ENCODE measurements at places on chromosomes 3 and 15.

GRCh38 chr15:82535566-82536408 is 4.5 kb downstream of the RPS17 start:
- no peak for DNase-seq

DNA sequence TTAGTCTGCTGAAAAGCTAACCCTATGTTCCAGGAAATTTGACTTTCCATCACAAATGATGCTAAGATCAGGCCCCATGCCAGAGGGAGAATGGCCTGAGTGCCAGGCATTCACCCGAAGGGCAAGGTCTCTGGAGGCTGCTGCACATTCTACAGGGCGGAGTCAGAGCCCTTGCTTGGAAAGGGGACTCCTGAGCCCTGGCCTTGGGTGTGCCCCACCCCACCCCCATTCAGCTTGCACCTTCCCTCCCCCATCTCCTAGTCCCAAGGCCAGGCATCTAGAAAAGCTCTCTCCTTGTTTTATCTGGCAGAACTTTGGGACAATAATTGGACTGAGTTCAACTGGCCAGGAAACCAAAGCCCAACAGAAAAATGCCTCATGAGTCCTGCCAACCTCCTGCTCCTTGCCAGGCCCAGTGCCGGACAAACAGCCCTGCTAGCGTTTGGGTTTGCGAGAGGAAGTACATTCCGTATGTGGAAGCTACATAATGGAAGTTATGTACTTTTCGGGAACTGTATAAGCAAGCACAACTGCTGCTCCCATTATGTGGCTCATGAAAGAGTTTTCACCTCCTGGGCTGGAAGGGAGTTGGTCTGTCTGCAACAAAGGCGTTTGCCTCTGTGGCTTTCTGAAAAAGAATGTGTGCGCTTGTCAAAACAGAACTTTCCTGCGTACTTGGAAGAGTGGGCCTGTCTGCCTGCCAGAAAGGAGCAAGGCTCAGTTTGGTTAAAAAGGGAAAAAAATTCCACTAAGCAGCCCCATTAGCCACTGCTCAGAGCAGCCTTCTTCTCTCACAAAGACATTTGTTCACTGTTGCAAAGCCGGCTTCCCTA is 321.5 kb upstream of the CTNNB1 start:
- no peak for DNase-seq

- no peak for DNase-seq
Measured at GRCh38 chr15:74369084-74369745, 1.8 kb upstream of the CYP11A1 start.

- peak; percentile 61 for DNase-seq
Measured at GRCh38 chr3:10192953-10193691, 28.4 kb downstream of the IRAK2 start.

DNA sequence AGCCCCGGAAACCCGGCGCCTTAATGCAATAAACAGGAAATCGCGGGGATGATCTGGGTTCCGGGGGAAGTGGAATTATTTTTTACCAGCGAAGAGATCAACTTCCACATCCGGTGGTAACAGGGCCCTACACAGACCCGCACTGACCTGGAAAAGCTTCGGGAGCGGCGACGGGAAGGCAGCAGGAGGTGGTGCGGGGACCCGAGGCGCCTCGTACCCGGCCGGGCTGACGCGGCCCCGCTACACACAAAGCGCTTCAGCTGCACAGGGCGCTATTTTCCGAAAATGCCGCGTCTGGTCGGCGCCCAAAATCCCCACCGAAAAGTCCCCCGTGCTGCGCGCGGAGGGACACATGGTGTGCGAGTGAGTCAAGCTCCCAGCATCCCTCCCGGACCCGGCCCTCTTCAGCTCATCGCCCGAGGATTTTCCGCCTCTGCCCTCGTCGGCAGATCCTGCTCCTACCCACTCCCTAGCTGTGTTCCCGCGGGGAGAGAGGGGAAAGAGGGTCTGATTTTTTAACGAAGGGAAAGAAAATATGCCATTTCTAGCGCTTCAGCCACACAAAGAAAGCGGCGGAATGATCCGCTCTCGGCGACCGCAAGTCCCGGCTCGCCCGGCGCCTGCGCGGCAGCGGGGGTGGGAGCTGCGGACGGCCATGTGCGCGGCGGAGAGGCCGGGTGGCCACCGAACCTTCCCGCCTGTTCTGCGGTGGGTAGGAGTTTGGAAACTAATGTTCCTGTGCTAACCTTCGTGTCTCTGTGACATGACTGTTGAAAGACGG is at the start of gene GABPB1:
Gene GABPB1, minus strand, starts transcription at position 361 of the 781 bp plus-strand sequence. CDS start 45,400 bp downstream, outside the sequence.
- peak; percentile 93 for DNase-seq

- peak; percentile 19 for DNase-seq
Measured at GRCh38 chr3:132399054-132399929, 18.0 kb upstream of the DNAJC13 start.

GRCh38 chr15:99114511-99115299 is 9.8 kb downstream of the SYNM start:
- DNase-seq = no peak

- no peak for DNase-seq
Measured at GRCh38 chr3:14784087-14784681, 34.6 kb upstream of the FGD5 start.

DNA sequence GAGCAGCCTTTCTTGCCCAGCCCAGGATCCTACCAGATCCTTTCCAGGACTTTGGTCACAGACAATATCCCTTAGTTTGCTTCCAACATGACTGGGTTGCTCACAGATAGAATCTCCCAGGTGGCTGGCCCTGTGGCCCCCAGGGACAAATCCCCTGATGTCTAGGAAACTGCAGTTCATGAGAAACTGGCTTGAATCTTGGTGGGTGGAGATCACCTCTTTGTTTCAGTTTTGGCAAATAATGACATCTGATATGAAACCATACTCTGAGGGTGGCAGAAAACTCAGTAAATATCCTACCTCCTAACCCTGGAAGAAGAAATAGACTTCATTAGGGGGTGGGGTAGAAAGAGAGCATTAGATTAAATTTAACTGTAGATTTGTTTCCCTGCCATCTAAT is 44.1 kb upstream of the PFN2 start:
- no peak for DNase-seq

- DNase-seq = no peak
Measured at GRCh38 chr3:88030210-88030609, 28.6 kb downstream of the CGGBP1 start.

- no peak for DNase-seq
Measured at GRCh38 chr3:182259579-182259978, 533.7 kb upstream of the ATP11B start.

DNA sequence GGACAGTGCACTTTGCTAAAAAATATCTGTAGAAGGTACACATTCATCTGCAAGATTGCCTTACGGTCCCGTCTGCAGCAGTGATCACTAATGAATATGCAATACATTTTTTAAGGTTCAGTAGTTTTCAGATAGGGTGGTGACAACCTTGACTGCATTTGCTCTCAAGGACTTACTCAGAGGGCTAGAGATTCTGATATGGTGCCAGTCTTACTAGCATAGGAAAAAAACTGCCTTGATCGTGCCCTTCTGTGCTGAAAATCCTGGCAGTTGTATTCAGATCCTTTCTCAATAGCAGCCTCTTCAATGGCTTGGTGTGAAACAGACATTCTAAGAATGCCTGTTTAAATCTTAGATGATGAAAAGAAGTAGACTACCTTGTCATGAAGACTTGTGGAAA is 411.9 kb upstream of the CCDC54 start:
- DNase-seq = no peak

- no peak for DNase-seq
Measured at GRCh38 chr15:74318376-74319137, 48.9 kb downstream of the CYP11A1 start.

DNA sequence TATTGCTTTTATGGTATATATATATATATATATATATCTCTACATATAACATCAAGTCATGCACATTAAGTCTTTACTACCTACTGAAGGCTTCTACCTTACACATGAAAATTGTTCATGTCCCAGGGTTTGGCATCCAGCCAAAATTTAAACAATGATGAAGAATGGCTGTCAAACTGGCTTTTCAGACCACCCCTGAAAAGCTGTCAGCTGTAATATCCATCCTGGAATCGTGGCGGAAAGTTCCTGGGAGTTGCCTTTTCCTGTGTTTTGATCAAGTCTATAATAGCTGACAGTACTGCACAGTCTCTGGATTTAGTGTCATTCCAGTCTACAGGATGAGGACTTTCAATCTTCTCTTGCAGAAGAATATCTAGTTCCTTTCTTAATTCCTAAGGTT is 48.3 kb downstream of the DHX36 start:
- DNase-seq = no peak

DNA sequence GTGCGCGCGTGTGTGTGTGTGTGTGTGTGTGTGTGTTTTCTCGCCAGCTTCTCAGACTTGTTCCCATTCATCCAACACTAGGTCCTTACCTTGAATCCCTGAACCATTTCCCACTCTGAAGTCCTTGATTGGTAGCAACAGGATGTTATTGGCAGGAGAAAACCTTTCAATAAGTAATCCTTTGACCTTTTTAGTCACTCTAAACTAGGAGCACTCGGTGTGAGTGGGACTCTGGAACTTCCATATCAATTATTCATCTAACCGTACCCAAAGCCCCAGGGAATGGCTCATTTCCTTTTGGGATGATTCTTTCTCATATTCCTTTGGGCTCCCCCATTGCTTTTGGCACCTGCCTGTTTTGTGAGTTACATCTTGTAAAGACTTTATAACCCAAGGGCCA is 140.2 kb upstream of the SPRED1 start:
- DNase-seq = no peak

DNA sequence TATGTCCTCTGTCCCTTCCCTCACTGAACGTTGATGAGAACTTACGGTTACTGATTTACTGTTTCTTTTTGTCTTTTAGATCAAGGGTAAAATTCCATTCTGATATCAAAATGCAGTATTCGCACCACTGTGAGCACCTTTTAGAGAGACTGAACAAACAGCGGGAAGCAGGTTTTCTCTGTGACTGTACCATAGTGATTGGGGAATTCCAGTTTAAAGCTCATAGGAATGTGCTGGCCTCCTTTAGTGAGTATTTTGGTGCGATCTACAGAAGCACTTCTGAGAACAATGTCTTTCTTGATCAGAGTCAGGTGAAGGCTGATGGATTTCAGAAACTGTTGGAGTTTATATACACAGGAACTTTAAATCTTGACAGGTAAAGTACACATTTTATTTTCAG is 990 bp downstream of the MYNN start:
- DNase-seq = no peak

GRCh38 chr3:112512320-112512719 is 13.0 kb upstream of the BTLA start:
- no peak for DNase-seq

- DNase-seq = no peak
Measured at GRCh38 chr3:169940470-169941181, 26.0 kb upstream of the SEC62 start.

DNA sequence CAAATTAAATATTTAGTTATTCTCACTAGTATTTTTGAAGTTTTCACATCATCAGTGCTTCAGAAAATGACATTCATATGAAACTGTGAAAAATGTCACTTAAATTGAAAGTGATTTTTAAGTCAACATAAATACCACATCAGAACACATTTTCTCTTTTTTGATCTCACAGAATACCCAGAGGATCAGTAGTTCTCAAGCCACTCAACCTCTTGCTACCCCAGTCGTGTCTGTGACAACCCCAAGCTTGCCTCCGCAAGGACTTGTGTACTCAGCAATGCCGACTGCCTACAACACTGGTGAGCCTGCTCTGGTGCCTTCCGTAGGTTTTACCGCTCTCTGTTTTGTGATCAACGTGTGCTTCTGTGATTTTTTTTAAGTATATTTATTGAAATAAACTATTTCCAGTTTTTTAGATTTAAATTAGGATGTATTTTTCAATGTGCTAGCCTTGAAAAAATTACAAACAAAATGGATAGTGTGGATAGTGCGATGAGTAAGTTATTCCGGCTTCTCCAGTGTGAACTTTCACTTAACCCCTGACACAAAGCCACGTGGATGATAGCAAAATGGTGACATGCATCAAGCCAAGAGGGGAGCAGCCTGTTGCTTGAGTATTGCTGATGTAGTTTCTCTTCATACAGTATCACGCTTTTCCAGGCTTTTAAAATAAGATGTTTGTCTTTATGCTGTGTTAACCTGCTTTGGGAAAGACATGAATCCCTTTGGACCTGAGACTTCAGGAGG is 26.5 kb downstream of the LYSMD4 start:
- DNase-seq = no peak

GRCh38 chr15:25713736-25714537 is 149.2 kb downstream of the ATP10A start:
- no peak for DNase-seq

DNA sequence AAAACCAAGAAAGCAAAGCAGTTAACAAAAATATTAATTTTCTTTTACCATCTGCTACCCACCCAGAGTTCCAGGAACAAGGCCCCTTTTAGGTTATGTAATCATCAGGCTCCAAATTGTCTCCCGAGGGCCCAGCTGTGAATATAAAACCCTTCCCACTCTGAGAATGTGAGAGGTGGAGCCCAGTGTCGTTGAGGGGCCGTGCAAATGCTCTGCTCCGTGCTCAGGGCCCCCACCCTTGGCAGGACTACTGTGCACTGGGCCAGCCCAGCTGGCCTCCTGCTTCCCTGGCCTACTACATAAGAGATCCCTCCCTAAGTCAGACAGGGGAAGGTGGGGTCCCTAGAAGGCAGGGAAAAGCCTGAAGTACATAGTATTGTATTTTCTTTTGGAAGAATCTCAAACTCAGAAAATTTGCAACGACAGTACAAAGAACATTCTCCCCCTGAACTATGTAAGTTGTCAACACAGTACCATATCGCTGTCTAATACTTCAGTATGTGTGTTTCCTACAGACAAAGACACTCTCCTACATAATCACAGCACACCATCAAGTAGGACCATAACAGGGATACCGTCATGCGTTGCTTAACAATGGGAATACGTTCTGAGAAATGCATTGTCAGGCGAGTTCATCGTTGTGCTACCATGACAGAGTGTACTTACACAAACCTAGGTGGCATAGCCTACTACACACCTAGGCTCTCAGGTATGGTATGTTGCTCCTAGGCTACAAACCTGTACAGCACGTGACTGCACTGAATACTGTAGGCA is 4.4 kb upstream of the CLEC3B start:
- no peak for DNase-seq

GRCh38 chr15:45026651-45027190 is 3.7 kb downstream of the SORD start:
- no peak for DNase-seq

GRCh38 chr3:128761392-128761791 is 35.4 kb downstream of the RAB7A start:
- DNase-seq = no peak

- no peak for DNase-seq
Measured at GRCh38 chr15:98393471-98393870, 254.9 kb upstream of the IGF1R start.

DNA sequence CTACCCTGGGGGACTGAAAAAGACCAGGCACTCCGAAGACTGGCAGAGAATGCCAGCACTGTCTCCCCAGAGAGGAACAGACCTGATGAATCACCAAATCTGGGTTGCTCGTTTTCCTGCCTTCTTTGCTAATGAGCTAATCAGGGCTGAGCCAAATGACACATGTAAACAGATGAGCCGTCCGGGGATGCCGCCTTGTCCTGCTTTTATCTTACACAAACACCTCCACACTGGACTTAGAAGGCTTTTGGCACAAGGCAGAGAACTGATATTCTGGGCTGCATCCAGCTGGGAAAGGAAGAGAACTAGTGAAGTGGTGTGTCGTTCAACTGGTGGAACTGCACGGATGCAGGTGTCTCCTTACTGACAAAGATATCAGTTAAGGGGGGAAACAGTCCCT is 88.1 kb downstream of the MECOM start:
- no peak for DNase-seq

Measured in CD4-positive, alpha-beta memory T cell (primary cell).